ENCODE measurements at places on chromosomes 7 and 10.

DNA sequence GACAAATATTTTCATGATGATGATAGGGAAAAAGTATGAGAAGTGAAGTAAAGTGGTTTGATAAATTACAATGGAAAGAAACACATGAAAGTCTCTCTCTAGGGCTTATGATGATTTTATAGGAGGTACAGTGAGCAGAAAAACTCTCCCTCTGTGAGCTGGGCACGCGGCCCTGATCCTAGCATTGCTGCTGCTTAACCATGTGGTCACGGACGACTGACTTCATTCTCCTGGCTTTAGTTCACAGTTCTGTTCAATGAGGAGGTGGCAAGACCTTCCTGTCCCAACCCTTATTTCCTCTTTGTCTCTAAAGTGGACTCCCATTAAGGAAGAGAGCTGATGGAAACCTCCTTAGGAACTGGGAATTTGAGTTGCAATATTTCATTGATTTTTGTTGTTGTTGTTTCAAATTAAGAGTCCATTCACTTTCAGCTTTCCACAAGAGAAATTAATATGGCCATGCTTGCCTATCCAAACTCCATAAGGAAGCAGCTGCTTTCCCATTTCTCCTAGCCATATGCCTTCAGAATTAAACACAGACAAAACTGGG is 8.2 kb upstream of the PON3 start:
- no peak for DNase-seq

- peak; percentile 24 for DNase-seq
These were observed 197.5 kb downstream of the PTN start for GRCh38 chr7:137146012-137146455.

GRCh38 chr7:92794831-92795230 is 41.5 kb downstream of the CDK6 start:
- no peak for DNase-seq

- no peak for DNase-seq
These were observed 46.7 kb downstream of the FZD1 start for GRCh38 chr7:91310830-91311460.

DNA sequence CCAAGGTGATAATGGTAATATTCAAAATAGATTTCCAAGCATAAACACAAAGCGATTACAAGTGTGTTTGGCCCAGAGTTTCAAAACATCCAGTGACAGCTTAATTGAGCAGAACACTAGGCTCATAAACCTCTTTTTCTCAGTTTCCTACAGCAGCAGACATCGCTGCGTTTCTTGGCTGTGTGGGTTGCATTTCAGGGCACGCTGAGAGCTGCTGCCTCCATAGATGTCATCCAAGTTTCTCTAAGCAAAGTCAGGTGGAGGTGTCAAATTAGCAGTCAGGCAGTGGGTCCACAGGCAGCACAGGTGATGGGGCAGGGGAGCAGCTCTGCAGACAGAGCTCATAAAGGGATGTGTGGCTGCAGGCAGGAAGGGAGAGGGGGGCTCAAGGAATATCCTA is 50.5 kb upstream of the COL13A1 start:
- no peak for DNase-seq

GRCh38 chr7:80224415-80224814 is 89.8 kb downstream of the GNAI1 start:
- DNase-seq, result no peak

GRCh38 chr10:45411607-45411940 is 37.6 kb downstream of the ALOX5 start:
- no peak for DNase-seq

GRCh38 chr10:7649673-7650300 is 17.0 kb downstream of the ITIH5 start:
- no peak for DNase-seq

DNA sequence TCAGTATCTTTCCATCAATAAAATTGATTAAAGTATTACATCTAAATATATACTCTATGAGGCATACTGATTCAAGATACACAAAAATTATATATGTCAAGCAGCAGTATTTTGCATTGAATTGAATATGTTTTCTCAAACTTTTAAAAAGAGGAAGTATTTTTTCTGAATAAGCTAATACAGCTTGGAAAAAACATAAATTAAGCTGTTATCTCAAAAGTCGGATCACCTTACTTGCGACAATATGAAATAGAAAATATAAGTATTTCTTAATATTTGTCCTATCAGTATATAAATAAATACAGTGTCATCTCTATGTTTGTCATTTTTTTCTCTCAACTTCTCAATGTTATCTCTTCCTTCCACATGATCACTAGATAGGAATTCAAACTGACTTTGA is 139.3 kb downstream of the MBL2 start:
- DNase-seq, result no peak

DNA sequence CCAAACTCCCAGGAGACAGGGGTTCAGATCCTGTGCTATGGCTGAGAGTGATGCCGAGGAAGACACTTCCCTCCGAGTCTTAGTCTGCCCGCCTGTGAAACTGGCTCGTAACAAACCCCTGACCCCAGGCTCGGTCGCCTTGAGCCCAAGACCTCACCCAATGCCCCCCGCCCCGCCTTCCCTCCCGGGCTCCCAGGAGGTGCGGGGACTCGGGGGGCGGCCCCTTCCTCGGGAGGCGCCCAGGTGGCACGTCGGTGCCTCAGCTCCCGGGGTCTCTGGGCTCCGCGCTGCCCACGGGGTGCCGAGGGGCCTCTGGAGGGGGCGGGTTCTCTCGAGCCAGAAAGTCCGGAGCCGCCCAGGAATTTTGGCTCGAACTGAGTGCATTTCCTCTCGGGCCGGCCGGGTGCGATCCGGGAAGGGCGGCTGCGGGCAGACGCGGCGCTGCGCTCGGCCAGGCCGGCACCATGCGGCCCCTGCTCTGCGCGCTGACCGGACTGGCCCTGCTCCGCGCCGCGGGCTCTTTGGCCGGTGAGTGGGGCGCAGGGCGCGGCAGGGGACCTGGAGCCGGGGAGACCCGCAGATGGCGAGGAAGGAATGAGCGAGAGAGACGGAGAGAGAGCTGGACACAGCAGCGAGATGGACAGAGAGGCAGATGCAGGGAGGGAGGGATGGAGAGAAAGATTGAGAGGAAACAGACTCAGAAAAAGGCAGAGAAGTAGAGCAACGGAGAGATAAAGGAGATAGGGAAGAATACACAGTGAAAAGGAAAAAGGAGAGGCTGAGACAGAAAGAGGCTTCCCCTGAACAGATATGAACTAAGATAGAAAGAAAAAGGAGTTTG is at the start of gene PLAC9:
Gene PLAC9, plus strand, starts transcription at position 432 of the 841 bp plus-strand sequence. Its CDS starts 33 bp downstream, at position 465.
- DNase-seq, result no peak

DNA sequence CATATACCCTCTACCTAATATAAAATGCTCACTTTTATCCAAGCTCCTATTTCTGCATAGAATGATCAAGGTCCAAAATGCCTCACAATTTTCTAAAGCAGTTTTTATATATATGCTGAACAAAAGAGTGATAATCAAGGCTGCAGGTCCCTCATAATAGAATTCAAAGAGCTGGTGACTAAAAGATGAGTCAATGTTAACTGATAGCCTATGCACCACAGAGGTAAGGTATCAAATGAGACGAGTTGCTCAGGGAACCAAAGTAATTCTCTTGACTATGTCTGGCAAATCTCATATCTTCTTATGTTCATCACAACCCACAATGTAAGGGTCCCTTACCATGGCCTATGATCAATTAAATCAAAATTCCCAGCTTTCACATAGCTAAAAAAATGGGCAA is 15.2 kb downstream of the PDZD8 start:
- no peak for DNase-seq

GRCh38 chr7:150745086-150745485 is 7.9 kb downstream of the GIMAP5 start:
- DNase-seq, result no peak

GRCh38 chr10:45380903-45381620 is 7.0 kb downstream of the ALOX5 start:
- no peak for DNase-seq

DNA sequence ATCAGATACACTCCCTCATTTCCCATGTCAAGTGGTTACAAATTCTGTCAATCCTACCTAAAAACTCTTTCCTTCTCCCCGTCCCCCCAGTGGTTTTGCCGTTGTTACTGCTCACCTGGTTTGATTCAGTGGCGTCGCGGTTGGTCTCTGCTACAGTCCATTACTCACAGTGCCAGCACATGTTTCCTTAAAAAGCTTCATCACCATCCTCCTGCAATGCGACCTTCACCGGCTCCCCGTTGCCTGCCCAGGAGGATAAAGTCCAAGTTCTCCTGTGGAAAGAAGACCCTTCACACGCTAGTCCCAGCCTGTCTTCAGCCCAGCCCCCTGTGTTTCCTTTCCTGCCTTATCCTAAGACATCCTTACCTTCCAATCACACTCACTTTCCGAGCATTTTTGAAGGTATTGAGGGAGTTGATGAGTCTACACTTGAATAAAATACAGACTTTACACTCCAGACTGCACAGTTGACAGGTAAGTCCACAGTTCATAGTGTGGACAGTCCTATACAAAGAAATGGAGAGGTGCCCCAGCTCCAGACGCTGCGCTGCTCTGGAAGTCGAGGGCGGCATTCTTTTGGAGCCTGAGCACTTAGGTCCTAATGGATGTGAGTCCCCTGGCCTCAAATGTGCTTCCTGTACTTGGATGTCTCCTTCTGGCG is 3.4 kb upstream of the LARP4B start:
- no peak for DNase-seq

DNA sequence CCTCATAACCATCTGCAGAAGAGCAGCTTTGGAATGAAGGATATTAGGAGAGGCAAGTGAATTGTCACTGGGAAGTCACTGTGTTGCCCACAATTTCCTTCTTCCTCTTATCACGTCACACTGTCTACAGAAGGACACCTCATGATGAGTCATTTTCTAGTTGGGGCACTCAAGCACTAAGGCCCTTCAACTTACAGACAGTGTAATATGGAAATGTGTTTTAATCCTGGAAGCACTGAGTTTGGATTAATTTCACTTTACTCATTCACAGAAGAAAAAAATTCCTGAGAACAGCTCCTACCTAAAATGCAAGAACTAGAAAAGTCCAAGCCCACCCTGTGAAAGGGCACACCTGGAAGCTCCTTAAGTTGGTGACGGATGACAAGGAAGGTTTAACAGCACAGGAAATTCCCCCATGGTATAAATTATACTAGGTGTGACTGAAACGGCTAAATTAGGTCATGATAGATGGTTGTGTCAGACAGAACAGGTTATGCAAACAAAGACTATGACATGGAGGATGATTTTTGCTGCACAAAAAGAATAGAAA is 56.6 kb downstream of the PARD3 start:
- DNase-seq, result no peak

- DNase-seq, result no peak
These were observed 9.8 kb downstream of the AGR2 start for GRCh38 chr7:16794986-16795385.

DNA sequence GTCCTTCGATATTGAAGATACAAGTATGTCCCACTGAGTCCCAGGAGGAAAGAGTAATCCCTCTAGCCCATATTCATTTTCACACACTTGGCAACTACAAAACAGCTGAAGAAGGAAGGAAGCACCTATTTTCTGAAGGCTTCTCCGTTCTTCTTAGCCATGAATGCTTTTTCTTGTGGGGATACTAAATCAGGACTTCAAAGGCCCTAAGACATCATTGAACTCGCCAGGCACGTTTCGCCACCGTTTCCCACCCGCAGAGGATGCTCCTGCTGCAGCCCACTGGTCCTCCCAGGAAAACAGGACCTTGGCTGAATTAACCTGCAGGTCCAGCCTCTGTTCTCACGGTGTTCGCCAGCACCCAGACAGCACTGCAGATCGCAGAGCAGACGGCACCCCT is 561.5 kb downstream of the DNAJB6 start:
- no peak for DNase-seq

DNA sequence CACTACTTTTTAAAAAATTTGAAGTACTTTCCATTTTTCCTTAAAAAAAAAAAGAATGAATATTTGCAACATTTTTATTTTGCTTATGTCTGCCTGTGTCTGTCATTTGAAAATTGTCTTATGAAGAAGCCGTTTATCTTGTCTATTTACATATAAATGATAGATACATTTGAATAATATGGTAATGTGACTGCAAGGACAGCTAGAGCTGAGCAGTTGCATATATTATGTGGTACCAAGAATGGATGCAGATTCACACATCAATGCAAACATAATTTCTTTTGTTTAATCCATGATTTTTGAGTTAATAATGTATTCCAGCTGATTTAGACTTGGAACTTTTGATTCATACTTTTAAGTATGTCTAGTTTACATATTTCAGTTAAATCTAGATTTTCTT is 268.0 kb downstream of the CDK14 start:
- no peak for DNase-seq

GRCh38 chr7:4135301-4135700 is 546.8 kb upstream of the FOXK1 start:
- DNase-seq, result no peak

DNA sequence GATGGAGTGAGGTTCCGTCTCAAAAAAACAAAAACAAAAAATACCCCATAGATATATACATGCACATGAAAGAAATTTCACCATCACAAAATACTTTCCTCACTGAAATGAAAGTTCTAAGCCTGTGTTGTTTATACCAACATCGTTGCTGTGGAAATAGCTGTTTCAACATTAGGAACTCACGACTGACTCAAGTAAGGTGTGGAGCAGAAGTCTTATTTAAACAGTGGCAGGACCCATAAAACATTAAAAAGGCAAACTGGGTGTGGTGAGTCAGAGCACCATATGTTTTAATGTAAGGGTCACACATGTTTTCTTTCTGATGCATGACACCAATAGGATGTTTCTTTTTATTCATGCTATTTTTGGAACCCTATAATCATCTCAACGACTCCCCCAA is 48.3 kb downstream of the BAIAP2L1 start:
- DNase-seq, result no peak

GRCh38 chr7:47625861-47626715 is 44.2 kb upstream of the TNS3 start:
- no peak for DNase-seq

DNA sequence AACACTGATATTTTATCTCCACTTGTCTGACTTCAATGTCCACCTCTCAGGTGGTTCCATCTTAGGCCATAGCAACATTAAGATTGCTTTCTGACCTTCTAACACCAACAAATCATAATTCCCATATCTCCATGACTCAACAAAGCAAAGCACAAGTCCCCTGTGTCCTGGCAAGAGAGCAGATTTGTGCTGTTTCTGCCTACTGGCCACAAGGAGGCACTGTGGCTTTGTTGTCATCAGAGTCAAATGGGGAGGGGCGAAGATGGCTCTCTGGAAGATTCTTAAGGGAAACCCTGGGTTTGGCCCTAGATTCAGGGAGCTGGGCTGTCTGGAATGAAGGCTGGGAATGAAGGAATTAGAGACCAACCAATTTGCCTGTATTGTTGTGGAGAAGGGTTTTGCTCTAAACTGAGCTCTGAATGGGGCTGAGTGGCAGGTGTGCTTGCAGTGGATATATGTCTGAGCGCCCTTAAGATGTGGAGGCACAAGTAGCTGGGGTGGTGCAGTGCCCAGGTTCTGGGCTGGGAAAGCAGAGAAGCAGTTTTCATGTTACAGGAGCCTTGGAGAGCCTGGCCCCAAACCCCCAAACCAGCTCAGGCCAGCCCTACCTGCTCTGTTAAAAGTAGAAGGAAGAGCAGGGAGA is 154.8 kb upstream of the PRSS58 start:
- no peak for DNase-seq

DNA sequence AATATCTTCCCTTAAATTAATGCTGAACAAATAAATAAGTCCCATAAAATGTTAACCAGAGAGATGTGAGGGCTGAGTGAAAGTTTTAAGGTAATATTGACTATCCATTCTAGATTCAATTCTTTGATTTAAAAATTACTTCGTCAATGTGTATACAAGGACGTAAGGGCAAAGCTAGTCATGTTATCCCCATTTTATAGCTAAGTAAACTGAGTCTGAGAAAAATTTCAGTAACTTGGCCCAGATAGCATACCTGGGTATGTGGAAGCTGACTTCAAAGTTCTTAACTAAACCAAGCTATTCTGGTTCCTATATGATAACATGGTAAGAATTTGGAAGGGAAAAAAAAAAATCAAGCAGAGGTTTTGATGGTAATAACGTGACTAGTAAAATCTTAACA is 72.4 kb downstream of the CADPS2 start:
- DNase-seq, result no peak
